Frontal cortex (tissue), 4 donors: ENCODE measurements at places on chromosomes 3 and 15.

DNA sequence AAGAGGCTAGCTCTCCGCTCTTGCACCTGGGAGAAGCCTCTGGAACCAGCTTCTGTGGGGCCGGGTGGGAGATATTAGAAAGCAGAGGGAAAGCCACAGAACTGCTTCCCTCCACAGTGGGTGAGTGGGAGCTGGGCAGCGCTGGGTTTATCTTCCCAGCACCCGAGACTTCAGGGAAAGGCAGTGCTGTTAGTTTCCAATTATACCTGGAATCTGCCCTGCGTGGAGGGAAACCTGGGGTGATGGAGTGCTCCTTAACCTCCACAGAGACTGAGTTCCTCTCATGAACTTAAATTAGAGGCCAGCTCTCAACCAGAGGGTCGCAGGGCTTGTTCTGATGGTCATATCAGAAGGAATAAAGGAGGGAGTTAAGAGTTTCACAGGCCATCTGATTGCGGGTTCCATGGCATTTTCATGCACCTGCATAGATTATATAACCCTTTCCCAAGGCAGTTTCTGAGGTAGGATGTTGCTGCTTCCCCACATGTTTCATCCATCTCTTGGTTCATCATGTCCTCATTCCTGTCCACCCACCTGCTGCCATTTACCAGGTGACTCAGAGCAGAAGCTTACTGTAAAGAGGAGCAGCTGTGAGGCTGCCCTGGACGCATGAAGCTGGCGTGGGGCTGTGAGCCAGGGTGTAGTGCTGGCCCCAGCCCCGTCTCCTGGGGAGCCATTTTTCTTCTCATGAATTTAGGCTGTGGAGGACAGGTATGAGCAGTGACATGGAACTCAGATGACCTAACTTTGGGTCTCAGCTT is 42.5 kb downstream of the CA12 start:
- no peak for DNase-seq

GRCh38 chr3:42590989-42591756 is 513 bp downstream of the SS18L2 start:
- DNase-seq, result no peak

GRCh38 chr3:139281096-139281495 is 62.7 kb upstream of the MRPS22 start:
- DNase-seq, result no peak

DNA sequence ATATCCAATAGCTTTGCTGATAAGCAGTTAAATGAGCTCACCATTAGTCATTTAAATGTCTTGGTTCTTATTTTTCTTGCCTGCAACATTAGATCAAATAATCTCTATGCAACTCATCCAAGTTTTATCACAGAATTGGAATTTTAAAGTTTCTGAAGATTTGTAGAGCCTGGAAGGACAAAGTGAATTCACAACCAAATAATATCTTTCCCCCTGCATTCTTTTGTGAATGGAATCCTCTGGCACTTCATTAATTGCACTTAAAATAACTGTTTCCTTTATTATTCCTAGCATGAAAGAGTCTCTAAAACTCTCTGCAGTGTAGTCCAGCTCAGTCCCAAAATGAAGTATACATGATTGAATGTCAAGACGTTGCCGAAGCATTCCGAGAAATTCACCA is 345.6 kb upstream of the TGFBR2 start:
- no peak for DNase-seq

DNA sequence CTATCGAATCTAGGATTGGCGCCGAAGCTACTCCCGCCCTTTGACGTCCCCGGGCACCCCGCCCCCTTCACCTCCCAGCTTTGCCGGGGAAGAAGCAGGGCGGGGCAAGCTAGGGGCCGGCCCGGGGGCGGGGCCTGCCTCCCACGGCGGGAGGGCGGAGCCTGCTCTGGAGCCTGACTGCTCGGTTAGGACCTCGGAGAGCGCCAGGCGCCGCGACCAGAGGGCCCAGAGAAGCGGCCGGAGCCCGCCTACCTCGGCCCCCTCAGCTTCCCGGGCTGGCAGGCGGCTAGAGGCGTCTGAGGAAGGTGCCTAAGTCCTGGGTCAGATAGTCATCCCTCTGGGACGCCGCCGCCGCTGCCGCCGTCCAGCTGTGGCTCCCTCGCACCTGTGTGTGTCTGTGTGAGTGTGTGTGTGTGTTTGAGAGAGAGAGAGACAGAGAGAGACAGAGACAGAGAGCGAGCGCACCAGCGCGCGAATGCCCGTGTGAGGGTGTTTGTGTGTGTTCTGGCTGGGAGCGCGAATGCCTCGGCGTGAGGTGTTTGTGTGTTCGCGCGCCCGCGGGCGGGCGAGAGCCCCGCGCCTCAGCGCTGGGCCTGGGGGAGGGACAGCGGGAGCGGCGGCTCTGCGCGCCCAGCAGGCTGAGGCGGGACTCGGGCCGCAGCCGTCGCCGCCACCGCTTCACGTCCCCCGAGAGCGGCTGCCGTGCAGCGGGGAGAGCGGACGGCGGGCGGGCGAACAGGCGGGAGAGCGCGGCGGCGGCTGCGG is at the start of gene STXBP5L:
Gene STXBP5L, plus strand, starts transcription at position 176 of the 765 bp plus-strand sequence. CDS start 1,374 bp downstream, outside the sequence.
- peak; percentile 37 for DNase-seq
